ENCODE measurements at places on chromosomes 6 and 20. TPM values are rescaled to one million over a fixed set of nuclear protein-coding genes. Genes with fewer than 3 reads are reported as not detected.

- DNase-seq, result peak; percentile 59
Measured at GRCh38 chr20:46177768-46178167, 59.7 kb downstream of the CD40 start.

GRCh38 chr6:98825600-98826230 lies 8.7 kb upstream of the POU3F2 start:
- no peak for DNase-seq

- DNase-seq, result no peak
Measured at GRCh38 chr6:117986396-117986795, 79.3 kb downstream of the SLC35F1 start.

GRCh38 chr20:41386502-41387427 lies 20.1 kb upstream of the EMILIN3 start:
- peak; percentile 89 for DNase-seq

DNA sequence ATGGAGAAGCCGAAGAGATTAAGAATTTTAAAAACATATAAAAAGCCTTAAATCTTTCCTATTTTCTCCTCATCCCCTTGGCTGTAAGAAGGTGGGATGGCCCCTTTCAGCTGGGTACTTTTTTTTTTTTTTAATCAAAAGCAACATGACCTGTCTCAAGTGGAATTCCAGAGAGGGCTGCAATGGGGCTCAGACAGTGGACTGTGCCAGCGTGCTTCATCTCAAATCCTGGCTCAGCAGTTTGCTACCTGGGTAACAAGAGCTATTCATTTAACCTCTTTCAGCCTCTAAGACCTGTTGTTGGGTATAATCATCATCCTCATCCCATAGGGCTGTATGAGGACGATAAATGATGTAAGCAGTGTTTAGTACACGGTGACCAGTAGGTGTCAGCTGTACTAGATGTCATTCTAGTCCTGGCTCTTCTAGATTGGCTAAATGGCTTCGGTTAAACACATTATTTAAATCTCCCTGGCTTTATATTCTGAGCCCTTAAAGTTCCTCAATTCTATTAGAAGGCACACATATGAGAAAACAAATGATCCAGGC lies 6.9 kb upstream of the PPP1R3G start:
- no peak for DNase-seq

DNA sequence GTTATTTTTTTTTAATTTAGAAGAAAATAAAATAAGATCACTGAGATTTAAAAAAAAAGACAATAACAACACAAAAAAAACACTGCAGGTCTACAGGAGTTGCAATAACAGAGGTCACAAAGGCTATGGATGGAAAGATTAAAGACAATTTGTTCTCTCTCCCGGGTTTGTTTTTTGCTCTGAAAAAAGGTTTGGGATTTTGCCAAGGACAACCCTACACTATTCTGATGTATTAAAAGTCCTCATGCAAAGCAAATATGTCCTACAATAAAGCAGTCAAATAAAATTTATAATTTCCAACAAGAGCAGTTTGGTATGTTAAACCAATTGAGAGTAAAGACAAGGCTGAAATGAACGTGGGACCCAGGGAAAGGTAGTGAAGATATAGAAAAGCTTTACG lies 55.6 kb downstream of the PTPRK start:
- no peak for DNase-seq

The PBX2 gene
- 54.0 TPM for total RNA-seq
